Choroid plexus epithelial cell (primary cell): ENCODE measurements at places on chromosomes 4 and X.
A peak's percentile ranks its signal among the peaks of the same experiment; 100 is the strongest.

- DNase-seq, result no peak
These were observed 719.7 kb upstream of the GRIA3 start for GRCh38 chrX:122464341-122464740.

GRCh38 chrX:15492469-15492868, 664 bp downstream of the PIR start:
- DNase-seq, result no peak

GRCh38 chr4:174134361-174134760, 149.1 kb downstream of the FBXO8 start:
- no peak for DNase-seq

GRCh38 chr4:10753856-10754402, 69.4 kb upstream of the CLNK start:
- DNase-seq, result no peak

- peak; percentile 74 for DNase-seq
These were observed 738.3 kb upstream of the FRG1 start for GRCh38 chr4:189202182-189202868.

DNA sequence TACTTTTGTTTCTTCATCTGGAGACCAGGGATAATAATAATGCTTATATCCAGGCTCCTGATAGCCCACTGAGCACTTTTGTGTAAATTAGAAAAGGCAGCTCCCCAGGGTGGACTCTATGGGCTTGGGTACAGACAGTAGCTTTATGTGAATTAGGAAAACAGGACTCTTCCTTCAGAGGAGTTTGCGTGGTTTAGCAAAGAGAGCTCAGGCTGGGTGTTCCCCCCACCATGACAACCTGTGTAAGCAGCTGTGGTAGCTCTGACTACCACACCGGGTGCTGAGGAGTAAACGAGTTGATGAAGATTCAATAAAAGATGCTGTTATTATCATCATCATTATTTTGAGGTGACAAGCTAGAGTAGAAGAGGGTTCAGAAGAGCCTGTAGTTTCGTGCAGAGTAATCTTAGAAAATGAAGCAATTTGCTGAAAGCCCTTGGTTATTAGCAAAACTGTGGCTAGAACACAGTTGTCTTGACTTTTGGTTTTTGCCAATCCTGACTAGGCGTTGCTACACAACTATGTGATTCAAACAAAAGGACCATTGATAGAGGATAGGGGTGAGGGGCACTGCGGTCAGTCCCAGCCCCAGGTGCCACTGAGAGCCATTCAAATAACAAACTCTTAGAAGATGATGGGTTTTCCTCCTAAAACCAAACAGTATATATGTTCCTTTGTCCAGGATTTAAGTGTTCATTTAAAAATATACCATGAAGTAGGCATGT, 60.6 kb upstream of the LIMCH1 start:
- DNase-seq, result no peak
